ENCODE measurements at places on chromosomes 1 and 21.
A peak's percentile ranks its signal among the peaks of the same experiment; 100 is the strongest.

DNA sequence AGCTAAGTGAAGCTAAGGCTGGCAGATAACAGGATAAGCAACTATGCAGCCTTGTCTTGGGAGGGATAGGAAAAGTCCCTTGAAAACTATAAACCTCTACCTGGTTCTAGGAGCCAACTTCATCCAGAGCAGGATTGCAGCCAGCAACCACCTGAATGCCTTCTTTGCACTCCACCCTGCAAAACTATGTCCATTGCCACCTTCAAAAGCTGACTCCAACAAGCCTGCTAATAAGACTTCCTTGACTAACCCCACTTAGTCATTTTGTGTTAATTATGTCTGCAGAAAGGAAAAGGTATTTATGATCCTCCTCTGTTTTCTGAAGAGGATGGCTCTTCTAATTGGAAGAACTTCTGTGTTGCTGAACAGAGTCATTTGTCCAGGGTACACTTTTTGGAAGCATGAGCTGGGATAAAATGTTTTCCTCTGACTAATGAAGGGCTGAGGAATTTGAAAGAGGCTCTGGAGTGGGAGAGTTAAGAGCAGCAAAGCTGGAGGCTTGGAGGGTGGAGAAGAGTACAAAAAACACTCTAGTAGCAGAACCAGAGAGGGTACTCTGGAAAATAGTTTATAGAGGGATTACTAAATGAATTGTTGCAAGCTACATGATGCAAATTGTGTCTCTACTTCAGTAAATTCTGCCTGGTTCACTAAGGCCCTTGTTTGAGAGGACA is 9.6 kb upstream of the RIMKLA start:
- DNase-seq: no peak

- DNase-seq: peak; percentile 52
Observed at GRCh38 chr1:68624233-68624632, 127.4 kb upstream of the DEPDC1 start.

DNA sequence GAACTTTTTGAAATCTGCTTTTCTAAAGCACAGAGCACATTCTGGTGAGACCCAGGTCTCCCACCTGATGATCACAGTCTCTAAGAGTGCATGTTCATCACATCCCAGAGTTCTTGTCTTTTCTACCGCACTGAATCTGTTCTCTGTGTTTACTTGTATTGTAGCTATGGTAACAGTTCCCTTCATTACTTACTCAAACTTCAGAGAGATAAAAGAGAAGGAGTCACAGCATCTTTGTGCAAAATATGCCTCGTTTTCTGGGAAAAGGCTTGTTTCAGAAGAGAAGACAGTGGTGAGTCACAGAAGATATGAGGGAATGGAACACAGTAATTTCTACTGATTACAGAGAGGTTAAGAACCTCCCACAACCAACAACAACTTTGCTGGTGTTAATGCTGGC is 580.6 kb downstream of the PLA2G4A start:
- no peak for DNase-seq

DNA sequence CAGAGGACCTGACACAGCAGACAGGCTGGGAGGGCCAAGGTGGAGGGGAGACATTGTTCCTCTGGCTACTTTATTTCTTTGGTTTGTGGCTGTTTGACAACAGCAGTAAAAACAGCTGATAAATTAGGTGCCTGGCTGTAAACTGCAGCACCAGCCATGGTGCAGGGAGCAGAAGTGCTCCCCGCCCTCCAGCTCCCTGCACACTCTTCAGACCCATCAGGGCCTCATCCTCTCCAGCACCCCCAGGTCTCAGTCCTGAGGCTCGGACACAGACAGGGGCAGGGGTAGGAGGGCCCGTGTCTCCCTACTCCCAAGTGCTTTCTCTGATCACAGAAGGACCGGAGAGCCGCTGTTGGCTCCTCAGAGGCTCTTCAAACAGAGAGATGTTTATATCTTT is 17.7 kb upstream of the LRRN2 start:
- no peak for DNase-seq

- DNase-seq: no peak
Observed at GRCh38 chr1:147479864-147480564, 61.3 kb upstream of the BCL9 start.

GRCh38 chr1:70893381-70893780 is 154.2 kb downstream of the PTGER3 start:
- no peak for DNase-seq

DNA sequence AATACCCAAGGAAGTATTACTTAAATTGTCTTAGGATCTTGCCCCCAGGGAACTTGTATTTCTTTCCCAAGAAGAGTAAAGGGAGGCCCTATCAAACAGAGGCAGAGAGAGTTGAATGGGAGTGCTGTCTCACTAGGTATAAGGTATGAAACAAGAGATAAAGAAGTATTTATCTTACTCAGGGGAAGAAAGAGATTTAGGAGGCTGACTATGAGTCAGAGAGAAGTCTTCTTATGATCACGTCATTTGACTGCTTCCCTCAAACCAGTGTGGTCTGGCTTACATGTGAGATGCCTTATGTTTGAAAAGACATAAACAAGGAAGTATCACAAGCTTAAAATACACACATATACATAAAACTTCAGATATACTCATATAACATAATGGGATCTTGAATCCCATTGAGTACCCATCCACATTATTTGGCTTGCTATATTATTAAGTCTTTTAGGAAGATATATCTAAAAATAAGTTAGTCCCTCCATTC is 29.6 kb downstream of the DUSP10 start:
- DNase-seq: no peak

- DNase-seq: no peak
Observed at GRCh38 chr1:47688461-47689296, 250.8 kb downstream of the FOXD2 start.

DNA sequence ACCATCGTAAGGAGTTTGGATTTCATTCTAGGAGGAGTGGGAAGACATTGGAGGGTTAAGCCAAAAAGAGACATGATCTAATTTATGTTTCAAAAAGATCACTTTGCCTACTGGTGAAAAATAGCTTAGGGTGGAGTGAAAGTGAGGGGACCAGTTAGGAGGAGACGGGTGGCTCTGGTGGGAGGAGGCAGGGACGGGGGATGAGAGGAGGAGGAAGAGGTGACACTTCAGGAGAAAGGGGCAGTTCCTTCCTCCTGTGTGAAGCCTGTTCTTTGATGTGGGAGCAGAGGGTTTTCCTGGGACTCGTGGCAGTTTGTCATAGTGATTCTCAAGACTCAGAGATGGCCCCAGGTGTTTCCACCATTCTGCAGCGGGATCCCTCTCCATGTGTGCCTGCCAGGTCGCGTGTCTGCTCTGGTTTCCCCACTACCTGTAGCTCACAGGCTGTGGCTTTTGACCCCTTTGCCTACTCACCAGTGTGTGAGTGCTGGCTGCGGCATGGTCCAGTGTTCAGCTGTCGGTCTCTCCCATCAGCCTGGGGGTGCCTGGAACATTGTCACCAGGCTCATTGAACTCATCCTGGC is 102.4 kb downstream of the CNIH3 start:
- no peak for DNase-seq

- no peak for DNase-seq
Observed at GRCh38 chr1:187261637-187262036, 432.9 kb downstream of the PLA2G4A start.

DNA sequence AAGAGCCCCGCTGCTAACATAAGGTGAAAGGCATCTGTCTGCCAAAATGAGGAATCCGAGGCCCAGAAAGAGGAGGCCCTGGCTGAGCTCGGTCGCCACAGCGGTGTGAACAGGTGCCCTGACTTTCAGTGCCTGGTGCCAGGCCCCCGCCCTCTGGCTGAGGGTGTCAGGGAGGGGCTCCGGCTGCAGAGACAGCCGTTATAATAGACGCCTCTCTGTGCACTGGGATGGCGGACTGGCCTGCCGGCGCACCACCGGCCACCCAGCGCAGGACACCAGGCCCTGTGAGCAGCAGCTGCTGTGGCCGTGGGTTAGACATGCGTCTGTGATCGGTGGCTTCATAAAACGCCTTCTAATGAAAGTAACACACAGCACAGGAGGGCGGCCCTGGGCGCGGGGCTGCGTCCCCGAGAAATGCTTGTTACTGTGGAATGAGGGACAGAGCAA is 51.4 kb upstream of the ACTRT2 start:
- no peak for DNase-seq

GRCh38 chr1:111204201-111204982 is 3.9 kb upstream of the DENND2D start:
- DNase-seq: no peak

DNA sequence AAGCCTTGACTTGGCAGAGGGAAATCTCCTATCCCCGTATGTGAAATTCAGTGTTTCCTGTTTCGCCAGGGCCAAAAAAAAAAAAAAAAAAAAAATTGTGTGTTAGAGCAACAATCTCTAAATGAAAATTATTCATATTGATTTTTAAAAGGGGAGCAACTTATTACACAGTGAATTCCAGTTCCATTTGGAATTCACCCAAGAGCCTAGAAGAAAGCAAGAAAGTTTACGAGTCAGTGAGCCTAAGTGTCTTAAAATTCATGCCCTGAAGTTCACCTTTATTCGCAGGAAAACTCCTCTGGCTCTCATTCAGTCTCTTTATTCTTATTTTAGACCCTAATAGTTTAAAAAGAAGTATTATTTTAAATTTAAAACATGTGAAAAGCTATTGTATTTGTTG is 42.1 kb upstream of the HUNK start:
- DNase-seq: no peak

DNA sequence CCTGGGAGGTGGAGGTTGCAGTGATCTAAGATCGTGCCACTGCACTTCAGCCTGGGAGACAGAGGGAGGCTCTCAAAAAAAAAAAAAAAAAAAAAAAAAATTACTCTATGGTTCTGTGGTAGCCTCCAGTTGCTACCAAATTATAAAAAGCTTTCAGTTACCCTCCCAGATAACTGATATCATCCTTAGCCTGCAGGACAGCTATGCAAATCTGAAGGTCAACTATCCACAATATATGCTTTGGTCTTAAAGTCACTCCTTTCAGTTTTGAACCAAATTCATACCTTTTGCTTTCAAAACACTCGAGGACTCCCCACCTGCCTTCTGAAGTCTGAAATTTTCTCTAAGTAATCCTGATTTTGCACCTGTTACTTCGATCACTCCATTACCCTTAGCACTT is 3.1 kb downstream of the MIXL1 start:
- no peak for DNase-seq

DNA sequence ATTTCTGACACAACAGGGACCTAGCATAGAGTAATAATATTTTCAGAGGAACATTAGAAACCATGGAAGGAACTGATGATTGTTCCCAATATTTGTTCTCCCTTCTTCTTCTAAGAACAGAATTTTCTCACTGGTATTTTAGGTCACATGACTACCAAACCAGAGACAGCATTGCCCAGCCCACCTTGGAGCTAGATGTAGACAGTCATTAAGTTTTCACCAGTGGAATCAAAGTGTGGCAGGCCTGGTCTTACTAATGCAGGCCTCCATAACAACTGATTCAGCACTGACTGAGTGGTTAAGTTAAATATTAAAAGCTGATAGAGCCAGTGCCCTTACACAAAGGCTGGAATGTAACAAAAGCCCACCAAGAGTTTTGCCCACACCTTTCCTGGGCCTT is 244.4 kb downstream of the ZNF648 start:
- no peak for DNase-seq

DNA sequence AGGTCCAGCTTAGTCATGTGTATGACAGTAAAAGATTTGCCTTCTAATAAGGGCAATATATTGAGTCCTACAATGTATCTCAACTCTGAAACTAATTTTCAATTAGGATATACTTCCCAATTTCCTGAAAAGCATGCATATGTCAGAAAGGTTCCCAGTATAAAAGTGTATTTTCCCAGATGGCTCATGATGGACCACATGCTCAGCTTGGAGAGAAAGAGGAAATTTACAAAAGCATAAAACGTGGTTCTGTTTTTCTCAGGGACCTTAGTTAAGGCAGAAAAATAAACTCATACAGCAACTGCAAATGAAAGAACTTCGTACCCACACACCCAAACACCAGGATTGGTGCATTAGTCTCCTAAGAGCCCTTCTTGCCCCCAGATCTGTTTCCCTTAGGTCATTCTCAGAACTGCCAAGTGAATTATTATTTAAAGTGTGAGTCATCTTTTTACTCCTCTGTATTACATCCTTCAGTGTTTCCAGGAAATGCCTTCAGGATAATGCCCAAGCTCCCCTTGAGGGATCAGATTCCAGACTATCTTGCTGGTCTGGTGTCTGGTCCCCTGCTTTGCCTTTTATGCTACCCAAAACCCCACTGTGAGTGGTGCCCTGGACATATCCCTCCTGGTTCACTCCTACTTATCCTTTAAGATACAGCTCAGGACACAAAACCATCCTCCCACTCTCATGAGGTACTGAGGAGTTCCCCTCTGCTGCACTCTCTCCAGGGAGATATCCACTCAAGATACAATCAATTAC is 57.4 kb downstream of the SSX2IP start:
- peak; percentile 70 for DNase-seq

DNA sequence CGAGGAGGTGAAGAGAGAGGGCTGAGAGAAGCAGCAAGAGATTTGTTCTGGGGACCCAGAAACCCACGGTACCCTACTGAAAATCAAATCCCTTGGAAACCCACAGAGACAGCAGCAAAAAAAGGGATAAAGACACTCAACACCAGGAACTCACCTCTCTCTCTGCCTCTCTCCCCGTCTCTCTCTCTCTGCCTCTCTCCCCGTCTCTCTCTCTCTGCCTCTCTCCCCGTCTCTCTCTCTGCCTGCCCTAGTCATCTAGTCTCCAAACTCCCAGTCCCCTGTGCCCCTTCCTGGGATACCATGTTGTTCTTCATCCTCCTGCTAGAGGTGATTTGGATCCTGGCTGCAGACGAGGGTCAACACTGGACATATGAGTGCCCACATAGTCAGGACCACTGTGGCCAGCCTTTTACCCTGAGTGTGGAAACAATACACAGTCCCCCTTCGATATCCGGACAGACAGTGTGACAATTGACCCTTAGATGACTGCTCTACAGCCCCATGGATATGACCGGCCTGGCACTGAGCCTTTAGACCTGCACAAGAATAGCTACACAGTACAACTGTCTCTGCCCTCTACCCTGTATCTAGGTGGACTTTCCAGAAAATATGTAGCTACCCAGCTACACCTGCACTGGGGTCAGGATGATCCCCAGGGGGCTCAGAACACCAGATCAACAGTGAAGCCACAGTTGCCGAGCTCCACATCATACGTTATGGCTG is 9.8 kb upstream of the ALDH9A1 start:
- no peak for DNase-seq

- DNase-seq: peak; percentile 30
Observed at GRCh38 chr1:202143768-202144401, 652 bp downstream of the ARL8A start.

DNA sequence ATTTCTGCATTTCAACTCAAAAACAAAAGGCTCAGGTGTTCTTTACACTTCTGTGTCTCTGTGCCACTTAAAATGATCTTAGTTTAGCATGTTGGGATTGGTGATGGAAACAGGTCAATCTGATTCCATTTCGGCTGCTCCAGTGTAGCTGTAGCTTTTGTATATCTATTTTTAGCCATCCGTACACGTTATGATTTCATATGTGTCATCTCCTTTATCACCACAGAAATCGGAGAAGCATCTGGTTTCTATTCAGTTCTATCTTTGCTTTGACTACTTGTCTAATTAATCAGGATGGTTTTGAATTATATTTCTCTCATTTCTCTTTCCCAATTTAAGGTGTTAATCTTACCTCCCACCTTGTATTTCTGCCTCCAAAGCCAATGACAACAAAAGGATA is 41.1 kb downstream of the RGS21 start:
- no peak for DNase-seq

- peak; percentile 46 for DNase-seq
Observed at GRCh38 chr1:23619299-23620188, 60.2 kb upstream of the ID3 start.

Measured in endothelial cell of umbilical vein (primary cell).